Activated CD4-positive, alpha-beta T cell treated with anti-CD3 and anti-CD28 coated beads for 4 hours (primary cell): ENCODE measurements at places on chromosomes 1 and 21.

GRCh38 chr1:119954476-119955422, 58.4 kb upstream of the ADAM30 start:
- DNase-seq: no peak

- DNase-seq: no peak
These were observed 3.8 kb downstream of the TMEM54 start for GRCh38 chr1:32897082-32898049.

- DNase-seq: no peak
These were observed 272.1 kb downstream of the ZNF648 start for GRCh38 chr1:181789395-181789794.

DNA sequence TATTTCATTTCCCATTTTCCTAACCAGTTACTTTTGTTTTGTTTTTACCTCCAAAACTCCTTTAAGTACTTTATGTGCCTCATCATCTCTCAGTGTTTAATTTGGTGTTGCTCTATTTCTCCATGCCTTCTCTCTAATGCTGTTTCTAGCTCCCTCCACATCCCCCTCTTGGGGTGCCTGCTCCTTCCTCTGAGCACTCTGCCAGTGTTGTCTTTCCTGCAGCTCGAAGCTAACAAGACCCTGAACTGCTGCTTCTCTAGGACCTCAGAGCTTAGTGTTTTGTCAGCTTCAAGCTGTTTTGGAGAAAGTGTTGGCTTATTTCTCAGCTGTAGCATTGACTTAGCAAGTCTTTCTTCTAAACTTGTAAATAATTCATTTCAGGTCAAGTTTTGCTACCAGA, 290.6 kb downstream of the DPYD start:
- no peak for DNase-seq

- no peak for DNase-seq
These were observed 37.8 kb downstream of the TENT5C start for GRCh38 chr1:117643601-117644000.

DNA sequence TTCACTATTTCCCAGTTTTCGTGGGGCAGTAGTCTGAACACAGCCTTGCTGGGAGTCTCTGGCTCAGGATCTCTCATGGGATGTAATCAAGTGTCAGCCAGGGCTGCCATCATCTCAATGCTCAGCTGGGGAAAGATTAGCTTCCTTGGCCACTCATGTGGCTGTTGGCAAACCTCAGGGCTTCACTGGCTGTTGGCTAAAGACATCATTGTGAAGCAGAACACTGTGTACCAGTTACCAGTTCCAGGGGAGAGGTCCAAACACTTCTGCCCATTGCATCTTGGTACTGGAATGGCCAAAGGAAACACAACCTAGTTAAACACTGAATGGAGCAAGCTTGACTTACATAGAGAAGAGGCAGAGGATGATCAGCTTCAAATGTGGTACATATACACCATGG, 33.7 kb downstream of the AADACL4 start:
- no peak for DNase-seq
